ENCODE measurements at places on chromosomes 3 and 15. TPM values are rescaled to one million over a fixed set of nuclear protein-coding genes. Genes with fewer than 3 reads are reported as not detected.

GRCh38 chr3:135887220-135887619, 78.3 kb upstream of the PPP2R3A start:
- DNase-seq, result peak; percentile 96

- DNase-seq, result no peak
These were observed 9.2 kb upstream of the TGM5 start for GRCh38 chr15:43275740-43276562.

DNA sequence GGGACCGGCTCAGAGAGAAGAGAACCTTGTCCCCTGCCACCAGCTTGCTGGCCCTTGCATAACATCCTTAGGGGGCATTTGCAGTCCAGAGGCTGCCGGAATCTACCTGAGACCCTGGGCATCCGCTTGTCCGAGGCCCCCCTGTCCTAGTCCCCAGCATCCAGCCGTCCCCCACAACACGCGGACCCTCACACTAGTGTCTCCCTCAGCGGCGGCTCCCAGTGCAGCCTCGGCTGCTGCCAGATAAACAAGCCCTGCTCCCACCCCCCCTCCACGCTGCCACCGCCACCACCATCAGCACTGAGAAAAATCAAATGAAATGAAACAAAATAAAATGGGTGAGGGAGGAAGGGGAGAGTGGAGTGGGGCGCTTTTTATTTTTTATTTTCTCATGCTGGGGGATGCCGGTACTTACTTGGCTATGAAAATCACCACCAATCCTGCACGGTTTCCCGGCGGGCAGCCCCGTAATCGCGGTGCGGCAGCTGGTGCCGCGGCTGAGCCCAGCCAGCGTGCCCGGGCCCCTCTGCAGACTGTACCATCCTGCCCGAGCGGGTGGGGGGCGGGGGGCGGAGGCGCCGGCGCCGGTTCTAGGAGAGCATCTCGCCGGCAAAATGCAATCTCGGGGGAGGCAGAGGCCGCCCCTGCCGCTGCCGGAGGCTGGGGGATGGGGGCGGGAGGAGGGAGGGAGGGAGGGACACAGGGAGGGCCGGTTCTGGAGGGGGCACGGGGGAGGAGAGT, at the start of gene ATP2B2:
Gene ATP2B2 (minus strand): TSS at position 537 of the 741 bp plus-strand sequence. CDS start 56,043 bp downstream, outside the sequence.
- DNase-seq, result no peak

GRCh38 chr3:99366663-99367429, 271.5 kb upstream of the COL8A1 start:
- DNase-seq, result peak; percentile 18

GRCh38 chr15:98418122-98418521, 230.2 kb upstream of the IGF1R start:
- DNase-seq, result no peak

GRCh38 chr3:62873761-62874710, 1.2 kb downstream of the CADPS start:
- DNase-seq, result peak; percentile 29

SCAANT1 gene
- total RNA-seq, result not detected

BLM gene
- 12.9 TPM for total RNA-seq

Data from RPMI7951 (cell line).